Activated naive CD4-positive, alpha-beta T cell treated with anti-CD3 and anti-CD28 coated beads, Interleukin-2, amount 50 U/mL, for 16 hours (primary cell): ENCODE measurements at places on chromosomes 16 and 17.

GRCh38 chr16:51982715-51983680, 563.9 kb downstream of the TOX3 start:
- no peak for DNase-seq

DNA sequence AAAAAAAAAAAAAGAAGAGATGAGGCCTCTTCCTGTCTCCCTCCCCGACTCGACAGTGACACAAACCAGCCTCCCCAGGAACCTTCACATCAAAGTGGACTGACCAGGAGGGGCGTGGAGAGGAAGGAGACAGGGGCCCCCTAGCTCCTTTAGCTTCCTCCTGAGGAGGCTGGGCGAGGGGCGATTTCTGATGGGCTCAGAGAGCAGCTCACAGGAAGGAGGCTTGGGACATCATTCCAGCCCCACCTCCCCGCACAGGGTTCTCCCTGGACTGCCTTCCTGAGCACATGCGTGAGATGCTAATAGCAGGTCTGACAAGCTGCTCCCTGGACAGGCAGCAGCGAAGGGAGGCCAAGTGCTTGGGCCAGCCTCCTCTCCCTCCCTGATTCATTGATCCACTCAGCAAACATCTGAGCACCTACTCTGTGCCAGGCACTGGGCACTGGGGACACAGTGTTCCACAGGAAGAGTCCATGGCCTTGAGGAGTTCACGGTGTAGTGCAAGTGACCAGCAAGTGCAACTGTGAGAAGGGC, 14.4 kb upstream of the DOK4 start:
- DNase-seq = no peak

DNA sequence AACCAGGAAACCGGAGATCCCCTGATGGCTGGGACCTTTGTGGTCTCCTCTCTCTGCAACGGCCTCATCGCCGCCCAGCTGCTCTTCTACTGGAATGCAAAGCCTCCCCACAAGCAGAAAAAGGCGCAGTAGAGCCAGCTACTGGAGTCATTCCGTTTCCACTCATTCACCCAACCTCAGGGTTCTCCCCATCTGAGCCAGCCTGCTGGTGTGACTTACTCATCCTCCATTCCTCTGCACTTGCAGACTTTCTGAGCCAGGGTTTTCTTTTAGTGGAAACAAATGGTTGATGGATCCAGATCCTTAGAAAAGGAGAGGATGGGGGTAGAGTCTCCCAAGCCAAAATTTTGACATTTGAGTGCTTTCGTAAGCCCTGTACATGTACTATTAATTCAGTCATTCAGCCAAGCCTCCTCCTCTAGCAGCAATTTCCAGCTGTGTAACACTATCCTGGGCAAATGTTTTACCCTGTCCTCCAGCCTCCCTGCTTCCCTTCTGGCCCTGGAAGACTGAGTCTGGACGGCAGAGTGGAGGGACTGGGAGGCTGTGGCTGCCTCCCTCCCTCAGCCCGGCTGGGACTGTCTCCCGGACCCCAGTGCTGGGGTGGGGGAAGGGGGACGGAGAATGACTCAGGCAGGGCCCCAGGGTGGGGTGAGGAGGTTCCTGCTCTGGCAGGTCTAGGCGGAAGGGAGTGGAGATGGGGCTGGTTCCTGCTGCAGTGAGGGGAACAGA, 2.3 kb downstream of the SOX15 start:
- DNase-seq = no peak

DNA sequence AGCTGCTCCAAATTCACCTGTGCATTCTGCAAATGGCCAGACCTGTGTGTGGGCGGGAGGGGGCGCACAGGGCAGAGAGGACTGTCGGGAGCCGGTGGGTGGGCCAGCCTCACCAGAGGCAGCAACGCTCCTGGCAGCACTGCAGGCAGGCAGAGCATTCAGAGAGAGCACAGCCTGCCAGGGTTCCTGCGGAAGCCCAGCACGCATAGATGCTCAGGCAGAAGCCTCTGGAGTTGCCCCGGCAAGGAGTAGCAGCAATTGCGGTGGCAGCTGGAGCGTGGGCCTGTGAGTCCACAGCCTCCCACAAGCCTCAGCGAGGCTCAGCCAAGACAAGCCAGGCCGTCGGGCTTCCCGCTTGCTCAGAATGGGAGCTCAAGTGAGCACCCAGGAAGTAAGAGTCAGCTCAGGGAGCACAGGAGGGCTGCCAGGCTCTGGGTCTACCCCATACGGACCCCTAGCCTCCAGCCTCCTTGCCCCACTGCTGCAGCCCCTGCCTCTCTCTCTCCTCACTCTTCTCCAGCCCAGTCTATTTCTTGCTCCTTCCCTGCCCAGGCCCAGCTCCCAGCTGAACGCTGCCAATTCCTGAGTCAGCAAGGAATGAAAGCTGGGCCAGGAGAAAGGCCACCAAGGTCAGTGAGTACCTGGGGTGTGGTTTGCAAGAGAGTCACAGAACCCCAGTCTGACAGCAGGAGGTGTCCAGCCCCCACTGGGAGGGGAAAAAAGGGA, 9.6 kb downstream of the EMC6 start:
- DNase-seq = no peak

DNA sequence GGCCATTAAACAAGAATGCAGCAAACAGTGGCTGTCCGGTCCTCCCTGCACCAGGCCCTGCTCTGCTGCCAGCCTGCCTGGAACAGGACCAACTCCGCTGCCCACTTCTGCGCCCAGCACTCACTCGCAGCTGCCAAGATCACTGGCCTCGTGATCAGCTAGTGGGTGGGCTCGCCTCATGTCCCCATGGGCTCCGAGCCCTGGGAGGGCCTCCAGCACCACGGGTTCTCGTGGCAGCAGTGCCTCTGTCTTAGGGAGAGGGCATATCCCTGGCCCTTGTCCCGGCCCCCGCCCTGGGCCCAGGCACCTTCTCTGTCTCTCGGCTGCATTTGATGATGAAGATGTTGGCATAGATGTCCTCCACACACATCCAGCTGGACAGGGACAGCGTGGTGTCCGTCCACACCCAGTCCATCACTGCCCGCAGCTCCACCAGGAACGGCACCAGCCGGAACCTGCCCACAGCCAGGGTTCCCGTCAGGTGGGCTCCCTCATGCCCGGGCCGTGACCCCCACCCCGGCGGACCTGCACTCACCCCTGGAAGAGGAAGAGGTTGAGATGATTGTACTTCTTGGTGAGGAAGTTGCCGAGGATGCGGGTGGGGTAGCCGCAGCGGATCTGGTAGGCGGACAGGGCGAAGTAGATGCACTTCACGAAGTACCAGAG, 13.1 kb downstream of the CTU2 start:
- no peak for DNase-seq

DNA sequence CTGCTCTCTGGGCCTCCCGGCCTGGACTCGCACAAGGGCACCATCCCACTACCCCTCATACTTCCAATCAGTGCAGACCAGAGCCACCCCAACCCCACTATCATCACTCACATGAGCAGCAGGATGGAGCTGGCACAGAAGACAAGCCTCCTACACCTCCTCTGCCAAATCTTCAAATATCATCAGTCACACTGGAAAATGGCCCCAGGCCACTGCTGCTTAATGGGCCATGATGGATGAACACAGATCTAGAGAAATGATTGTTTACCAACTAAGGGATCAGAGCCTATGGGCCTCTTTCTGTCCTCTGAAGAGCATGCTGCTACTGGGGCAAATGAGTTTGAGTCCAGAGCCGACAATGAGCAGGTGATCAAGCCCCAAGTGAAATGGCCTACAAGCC, 165.5 kb downstream of the GRIN2A start:
- no peak for DNase-seq

DNA sequence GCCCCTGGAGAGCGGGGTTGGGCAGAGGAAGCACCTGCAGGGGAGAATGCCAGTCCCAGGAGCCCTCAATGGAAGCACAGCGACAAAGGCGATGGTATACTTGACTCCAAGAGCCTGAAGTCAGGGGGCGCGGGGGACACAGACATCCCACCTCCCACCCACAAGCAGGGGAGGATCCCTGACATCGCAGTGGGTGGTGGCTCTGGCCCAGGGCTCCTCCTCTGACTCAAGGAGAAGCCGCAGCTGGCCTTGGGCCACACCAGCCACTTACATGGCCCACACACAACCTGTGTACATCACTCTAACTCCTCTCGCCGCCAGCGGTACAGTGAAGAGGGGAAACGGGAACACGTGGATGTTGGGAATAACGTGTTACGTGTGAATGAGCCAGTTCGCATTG, 44.3 kb downstream of the FZD2 start:
- no peak for DNase-seq
